ENCODE measurements at places on chromosomes 3 and 15.

DNA sequence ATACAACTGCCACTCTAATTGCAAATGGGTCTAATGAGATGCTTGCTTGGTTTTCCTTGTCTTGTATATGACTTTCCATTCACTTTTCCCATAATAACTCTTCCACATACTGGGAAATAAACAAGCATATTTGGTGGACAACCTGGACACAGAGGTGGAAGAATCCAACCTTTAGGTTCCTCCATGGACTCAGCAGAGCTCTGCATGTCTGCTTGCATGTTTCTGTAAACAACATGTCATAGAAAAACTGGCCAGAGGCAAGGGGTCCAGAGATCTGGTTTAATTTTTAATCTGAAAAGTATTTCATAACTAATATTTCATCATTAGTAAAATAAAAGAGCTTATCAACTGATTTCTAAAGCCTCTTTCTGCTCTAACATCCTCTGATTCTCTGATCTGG is 30.2 kb downstream of the GOLIM4 start:
- no peak for DNase-seq

- no peak for DNase-seq
Measured at GRCh38 chr3:11498646-11499045, 145.1 kb downstream of the VGLL4 start.

GRCh38 chr3:107387555-107387954 is 10.3 kb downstream of the CCDC54 start:
- DNase-seq: no peak

DNA sequence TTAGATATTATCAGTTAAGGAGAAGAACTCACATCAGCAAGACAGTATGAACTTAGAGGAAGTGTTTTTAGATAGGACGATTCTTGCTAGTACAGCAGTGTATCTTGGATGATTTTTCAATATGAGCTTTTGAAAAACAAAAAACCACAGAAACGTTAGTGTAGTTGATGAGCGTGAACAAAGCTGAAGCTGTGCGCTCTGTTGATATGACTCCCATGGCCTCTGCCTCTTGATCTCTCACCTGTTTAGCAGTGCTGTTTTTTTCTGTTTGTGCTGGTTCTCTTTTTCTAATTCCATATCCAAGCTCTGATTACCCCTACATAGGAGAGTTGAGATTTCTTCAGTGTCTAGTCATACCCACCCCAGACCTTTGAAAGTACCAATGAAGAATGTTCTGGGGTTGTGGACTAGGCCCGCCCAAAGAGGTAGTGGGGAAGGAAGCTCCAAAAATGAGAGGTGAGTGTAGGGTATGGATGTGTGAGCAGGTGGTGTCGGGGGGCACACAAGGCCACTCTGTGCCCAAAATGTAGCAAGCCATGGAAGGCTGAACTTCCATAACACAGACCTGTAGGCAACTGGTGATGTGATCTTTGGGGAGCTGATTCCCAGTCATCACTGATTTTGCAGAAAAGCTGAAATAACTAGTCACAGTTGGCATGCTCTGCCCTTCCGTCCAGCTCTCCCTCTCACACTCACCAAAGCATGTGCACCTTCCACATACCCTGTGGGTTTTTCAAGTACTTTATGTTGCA is 20.0 kb upstream of the CMTM7 start:
- no peak for DNase-seq

DNA sequence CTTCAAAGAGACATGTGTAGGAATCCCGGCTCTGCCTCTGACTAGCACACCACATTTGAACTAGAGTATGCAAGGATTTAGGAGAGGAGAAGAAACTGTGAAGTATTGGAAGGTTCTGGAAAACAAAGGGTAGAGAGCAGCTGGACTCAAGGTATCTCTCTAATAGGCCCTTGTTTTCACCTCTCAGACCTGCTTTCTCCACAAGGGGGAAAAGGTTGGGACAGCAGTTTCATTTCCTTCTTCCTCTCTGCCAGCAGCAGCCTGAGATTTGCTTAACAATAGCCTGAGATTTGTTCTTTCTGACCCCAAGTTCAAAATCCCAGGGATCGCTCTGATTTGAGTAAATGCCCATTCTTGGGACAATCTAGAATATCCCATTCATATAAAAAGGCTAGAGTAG is 430.6 kb upstream of the MCTP2 start:
- no peak for DNase-seq

GRCh38 chr15:49923671-49924070 is 195.4 kb downstream of the ATP8B4 start:
- DNase-seq: no peak

- DNase-seq: no peak
Measured at GRCh38 chr3:21920421-21920861, 169.4 kb upstream of the ZNF385D start.

DNA sequence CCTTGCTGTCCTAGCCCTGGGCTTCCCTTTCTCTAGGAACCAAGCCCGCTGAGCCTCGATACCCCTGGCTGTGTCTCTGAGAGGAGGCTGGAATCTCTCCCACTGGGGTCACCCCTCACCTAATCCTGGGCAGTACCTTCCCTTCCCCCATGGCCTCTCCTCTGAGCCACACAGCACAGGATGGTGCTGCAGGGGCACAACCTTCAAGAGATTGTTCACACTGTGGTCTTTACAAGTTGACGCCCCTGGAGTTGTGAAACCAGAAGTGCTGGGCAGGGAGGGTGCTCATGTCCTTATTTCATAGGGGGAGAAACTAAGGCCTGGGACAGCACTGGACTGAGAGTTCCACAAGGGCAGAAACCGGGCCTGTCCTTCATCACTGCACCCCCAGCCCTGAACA is 70.9 kb upstream of the TMEM115 start:
- no peak for DNase-seq

DNA sequence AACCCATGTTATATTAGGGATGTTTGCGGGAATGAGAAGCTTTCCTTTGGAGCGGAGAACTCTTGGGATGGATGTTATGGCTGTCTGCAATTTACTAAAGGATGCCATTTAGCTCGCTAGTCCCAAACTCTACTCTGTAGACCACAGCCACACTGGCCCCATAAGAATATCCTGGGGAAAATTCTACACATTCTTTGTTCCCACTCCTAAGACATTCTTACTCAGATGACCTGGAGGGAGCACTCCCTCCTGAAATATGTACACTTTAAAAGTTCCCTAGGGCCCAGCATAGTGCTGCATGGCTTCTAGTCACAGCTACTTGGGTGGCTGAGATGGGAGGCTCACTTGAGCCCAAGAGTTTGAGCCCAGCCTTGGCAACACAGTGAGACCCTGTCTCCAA is 288.7 kb upstream of the RORA start:
- DNase-seq: no peak

DNA sequence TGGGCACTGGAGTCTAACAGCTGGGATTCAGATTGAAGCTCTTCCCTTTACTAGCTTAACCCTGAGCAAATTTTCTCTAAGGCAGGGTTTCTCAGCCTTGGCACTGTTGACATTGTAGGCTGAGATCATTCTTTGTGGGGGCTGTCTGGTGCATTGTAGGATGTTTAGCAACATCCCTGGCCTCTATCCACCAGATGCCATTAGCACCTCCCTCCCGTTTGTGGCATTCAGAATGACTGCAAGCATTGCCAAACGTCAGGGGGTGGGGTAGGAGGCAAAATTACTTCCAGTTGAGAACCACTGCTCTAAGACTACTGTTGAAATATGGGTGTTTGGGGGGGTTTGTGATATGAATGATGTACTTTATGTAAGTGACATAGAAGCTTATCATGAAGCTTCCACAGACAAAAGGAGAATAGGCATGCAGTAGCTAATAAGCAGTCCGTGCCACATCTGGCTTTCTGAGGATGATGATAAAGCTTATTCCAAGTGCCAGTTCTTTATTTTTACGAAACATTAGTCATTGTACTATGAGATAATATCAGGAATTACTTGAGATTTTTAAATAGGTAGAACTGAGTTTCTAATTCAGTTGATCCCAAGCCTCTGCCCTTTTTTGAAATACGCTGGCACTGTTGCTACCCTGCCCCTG is 39.3 kb downstream of the NKIRAS1 start:
- DNase-seq: no peak

- DNase-seq: no peak
Measured at GRCh38 chr15:47663101-47663500, 54.2 kb upstream of the SEMA6D start.

GRCh38 chr3:177721864-177722785 is 524.8 kb upstream of the TBL1XR1 start:
- no peak for DNase-seq

GRCh38 chr3:72015463-72015862 is 230.5 kb upstream of the PROK2 start:
- DNase-seq: no peak

DNA sequence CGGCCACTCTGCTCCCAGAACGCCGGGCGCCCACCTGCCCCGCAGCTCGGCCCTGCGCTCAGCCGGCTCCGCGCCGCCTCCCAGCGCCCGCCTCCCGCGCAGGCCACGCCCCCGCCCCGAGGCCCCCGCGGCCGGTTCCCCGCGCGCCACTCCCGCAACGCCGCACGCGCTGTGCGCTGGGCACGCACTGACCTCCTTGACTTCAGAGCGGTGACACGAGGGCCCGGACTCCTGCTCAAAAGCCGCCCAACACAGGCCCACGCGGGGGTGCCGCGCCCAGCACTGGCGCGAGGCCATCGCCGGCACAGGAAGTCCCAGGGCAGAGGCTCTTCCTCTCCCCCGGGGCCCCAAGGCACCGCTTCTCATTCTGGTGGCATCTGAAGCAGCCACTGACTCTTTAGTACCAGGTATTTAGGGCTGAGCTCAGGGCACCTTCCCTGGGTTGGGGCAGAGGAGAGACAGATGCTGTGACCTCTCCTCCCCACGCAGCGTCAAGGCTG is 12.4 kb downstream of the TNK2 start:
- DNase-seq: peak; percentile 74

DNA sequence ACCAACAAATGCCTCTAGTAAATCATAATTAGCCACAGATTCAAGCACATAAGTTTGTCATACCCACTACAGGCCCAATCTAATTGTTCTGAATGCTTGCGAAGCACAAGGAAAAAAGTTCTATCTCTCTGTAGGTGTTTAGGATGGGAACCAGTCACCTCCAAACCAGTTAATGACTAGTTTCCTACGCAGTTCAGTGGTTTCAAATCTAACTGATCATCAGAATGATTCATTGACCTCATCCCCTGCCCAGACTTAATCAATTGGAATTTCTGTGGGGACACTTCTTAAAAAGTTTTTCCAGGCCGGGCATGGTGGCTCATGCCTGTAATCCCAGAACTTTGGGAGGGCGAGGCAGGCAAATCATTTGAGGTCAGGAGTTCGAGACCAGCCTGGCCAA is 24.3 kb upstream of the MASP1 start:
- DNase-seq: no peak

DNA sequence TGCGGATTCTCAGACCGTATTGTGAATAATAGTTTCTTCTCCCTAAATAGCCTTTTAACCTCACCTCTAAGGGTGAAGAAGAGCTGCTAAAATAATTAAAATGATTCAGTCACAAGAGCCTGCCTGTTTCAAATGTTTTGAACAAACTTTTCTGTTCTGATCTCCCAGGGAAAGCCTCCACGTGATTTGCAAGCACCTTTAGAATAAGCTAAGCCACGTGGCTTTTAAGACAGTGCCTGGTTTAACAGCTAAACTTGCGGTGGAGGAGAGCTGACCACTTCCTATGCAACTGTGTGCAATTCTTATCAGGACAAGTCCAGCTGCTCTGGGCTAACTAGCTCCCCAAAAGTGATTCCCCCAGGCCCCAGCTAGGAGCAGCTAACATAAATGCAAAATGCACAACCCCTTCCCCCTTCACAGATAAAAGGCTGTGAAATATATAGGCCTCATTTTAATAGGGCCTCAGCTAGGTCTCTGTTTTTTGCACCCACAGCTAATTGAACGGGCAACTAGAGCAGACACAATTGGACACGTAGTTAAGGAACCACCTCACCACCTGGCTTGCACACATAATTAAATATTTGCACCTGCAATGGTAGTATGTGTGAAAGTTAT is 401.2 kb upstream of the NR2F2 start:
- DNase-seq: no peak

GRCh38 chr3:148682997-148683396 is 14.7 kb upstream of the AGTR1 start:
- no peak for DNase-seq

DNA sequence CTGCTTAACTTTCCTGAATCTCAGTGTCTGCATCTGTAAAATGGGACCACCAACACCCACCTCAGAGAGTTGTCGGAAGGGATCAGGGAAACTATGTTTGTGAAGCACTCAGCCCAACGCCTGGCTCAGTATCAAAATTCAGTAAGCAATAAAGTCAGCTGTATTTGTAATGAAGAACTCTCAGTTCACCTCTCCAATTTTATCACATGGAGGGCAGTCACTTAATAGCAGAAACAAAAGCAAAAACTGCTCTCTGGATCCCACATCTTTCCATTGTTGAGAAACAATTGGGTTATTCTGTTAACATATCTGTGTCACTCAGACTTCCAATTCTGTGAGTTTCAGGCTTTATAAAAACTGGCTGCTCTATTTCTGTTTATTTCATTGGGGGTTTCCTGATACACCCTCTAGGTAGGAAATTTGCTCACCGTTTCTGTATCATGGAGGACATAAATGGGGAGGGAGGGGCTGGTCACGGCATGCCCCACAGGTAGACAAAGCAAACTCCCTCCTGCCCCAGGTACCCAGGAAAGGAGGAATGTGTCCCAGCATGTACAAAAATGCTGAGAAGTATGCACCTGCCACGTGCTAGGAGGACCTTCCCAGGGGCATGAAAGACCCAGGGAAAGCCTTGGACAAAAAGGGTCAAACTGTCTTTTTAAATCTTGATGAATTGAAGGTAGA is 81.4 kb upstream of the LMOD3 start:
- no peak for DNase-seq

DNA sequence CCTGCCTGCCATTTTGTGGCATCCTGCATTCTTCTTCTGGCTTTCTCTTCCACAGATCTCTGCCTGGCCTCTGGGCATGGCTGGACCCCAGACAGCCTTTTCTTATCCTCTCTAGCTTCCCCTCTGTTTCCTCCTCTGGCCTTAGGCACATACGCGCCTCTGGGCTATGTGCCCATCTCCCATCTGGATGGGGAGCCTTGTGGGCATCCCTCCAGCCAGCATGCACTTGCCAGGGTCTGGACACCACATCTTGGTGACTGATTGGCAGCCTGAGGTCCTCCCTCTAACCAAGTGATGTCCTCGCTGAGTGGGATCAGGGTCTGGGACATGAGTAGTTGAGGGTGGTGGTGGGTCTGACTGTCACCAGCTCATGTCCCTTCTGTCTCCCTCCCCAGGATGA is 12.8 kb downstream of the PLEKHO2 start:
- DNase-seq: no peak

- DNase-seq: no peak
Measured at GRCh38 chr15:70344666-70345065, 246.9 kb upstream of the TLE3 start.

DNA sequence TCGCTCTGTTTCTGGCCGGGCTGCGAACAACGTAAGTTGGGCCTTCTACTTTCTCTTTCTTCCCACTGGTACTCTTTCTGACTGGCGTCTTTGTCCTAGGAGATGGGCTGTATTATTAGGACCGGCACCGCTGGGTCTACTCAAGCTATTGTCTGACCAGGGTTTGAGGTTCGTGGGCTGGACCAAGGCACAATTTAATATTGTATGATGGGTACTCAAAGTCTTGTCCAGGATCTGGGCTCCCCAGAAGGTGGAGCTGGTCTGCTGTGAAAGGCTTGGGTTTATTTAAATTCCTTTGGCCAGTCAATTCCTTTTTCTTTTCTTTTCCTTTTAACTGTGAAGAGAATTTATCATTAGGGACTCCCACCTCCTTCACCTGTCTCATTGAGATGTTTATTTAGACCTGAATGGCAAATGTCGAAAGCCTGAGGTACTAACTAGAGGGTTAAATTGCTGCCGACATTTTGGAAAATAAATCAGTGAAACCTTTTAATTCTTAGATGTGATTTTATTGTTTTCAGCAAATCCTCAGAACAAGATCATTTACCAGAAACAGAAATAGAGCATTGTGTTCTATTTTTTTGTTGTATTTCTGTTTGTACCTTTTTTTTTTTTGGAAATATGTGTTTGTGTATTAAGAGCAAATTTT is 410 bp downstream of the LRRC49 start:
- no peak for DNase-seq
